ENCODE measurements at places on chromosomes 1 and 21.
A peak's percentile ranks its signal among the peaks of the same experiment; 100 is the strongest.

- DNase-seq, result no peak
Measured at GRCh38 chr1:183859119-183859518, 54.2 kb downstream of the RGL1 start.

DNA sequence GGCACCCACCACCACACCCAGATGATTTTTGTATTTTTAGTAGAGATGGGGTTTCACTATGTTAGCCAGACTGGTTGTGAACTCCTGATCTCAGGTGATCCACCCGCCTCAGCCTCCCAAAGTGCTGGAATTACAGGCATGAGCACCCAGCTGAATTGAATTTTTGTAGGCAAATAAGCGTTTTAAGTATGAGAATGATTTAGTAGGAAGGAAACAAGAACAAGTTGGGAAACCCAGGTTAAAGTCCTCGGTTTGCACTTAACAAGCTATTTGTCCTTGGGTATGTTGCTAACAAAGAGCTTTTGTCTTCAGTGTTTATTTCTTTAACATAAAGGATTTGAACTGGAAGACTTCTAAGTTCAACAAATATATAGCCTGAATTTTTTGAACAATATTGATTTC is 23.9 kb downstream of the BTF3L4 start:
- no peak for DNase-seq

DNA sequence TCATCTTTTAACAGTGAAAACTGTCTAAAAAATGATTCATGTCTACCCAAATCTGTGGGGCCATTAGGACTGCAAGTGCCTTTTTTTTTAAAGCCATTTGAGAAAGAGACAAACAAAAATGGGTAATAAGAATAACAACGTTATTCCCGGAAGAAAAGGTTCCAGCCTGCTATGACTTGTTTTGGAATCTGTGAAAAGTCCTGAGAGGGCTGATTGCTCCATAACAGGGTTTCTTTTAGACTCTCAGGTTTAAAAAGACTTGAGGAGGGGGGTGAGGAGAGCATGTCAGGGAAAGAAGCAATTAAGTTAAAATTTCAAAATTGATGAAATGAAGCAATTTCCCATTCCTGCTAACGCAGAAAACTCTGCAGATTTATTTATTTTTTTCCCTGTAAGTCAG is 56.4 kb downstream of the CACHD1 start:
- DNase-seq, result no peak

DNA sequence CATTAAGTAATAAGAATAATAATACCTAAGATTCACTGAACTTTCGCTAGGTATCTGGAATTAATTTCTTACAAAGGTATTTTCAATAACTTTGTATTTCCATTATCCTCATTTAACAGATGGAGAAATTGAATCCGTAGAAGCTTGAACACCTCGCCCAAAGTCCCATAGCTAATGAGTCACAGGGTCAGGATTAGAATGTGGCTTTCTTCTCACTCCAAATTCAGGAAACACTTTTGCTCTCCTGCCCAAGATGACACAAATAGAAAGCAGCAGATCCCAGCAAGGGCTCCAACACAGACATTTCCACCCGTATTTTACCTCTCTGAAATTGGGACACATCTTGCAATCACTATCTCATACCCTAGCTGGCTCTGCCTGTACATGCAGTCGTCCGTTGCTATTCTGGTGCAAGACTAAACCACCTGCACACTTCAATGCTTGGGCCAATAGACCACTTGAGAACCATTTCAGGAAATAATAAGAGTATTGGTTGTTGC is 125.9 kb upstream of the GREM2 start:
- DNase-seq, result no peak

DNA sequence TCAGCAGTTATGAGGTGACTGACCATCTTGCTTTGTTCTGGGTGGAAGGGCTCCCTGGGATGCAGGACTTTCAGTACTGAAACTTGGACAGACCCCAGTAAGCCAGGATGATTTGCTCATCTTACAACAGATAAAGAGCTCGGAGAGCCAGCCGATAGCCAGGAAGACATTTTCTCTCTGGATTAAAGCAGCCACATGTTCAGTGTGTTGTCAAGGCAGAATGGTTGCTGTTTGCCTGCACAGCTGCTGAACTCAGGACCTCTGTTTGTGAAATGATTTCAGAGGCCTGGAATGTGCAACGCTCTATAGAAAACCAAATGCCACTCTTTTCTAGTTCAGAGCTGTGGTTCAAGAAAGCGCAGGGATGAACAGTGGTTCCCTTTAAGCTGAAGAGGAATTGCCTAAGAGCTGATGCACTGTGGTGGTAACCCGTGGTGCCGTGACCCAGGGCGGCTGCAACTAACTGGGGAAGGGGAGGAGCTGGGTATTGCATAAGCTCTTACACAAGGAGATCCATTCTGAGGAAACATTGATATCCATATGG is 40.7 kb downstream of the CASQ2 start:
- DNase-seq, result peak; percentile 85

DNA sequence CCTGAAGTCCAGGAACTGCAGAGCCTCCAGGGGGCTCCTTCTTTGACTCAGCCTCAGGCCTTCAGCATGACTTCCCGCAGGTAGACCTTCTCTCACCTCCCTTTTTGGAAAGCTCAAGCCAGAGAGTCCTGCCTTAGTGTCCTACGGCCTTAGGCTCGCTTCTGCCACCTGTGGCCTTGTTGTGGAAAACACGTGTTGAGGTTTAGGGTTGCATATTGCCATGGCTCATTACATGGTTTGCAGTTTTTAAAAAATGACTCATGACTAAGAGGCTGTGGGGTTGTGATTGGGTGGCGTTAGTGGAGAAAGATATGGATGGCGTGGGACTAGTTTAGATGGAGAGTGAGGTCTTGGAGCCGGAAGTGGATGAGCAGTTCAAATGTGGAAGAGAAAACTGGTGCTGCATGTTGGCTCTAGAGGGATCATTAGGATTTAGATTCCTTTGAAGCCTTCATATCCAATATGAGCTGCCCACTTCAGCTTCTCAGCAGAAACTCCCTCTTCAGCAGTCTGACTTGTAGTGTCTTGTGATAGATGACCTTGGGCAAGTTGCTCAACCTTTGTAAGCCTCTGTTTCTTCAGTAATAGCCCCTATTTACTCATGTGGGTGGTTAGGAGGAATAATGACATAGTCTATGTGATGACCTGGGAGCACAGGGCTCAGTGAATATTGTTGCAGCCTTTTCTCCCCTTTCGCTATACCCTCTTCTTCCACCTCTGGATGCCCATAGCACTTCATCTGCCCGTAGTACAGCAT is 6.5 kb upstream of the FGGY start:
- DNase-seq, result peak; percentile 33

GRCh38 chr21:46214478-46215340 is 13.9 kb downstream of the LSS start:
- DNase-seq, result no peak

DNA sequence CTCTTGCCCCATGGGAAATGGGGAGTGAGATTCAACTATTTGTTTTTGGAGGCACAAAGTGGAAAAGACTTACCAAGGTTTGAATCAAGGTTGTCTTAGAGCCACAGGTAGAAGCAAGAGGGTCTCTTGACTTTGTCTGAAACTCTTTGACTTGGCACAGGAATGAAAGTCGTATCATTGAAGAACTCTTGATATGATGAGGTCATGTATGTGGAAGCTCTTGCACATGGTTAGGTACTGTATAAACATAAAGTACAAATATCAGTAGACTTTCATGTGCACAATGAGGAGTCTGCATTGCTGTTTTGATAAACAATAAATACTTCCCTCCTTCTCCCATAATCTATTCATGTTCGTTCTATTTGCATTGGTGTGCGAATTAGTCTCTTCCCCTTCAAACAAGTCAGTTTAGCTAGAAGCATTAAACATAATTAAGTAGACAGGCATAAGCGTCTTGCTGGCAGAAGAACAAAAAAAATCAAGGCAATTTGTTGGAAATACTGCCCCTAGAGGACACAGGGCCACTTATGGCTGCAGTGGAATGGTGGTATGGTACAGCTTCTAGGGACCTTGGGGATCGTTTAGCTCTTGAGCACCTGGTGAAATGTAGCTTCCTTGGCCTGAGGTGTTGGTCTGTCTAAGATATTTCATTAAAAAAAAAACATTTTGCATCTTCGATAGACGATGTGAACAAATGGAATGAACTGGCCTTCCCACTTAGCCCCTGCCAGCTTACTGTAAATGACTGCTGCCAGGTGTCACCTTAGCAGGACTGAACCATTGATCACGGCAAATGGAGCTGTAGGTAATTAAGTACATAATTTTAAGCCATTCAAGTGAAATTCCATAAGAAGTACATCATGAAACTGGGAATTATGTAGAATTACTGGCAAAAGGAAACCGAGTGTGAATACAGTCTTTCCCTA is 218.0 kb upstream of the GALNT2 start:
- no peak for DNase-seq

GRCh38 chr1:71950579-71950978 is 331.8 kb downstream of the NEGR1 start:
- no peak for DNase-seq

GRCh38 chr1:59146056-59146455 is 150.8 kb upstream of the FGGY start:
- no peak for DNase-seq

GRCh38 chr1:7526196-7526866 is 244.8 kb upstream of the VAMP3 start:
- no peak for DNase-seq

- DNase-seq, result no peak
Measured at GRCh38 chr1:207978441-207978840, 67.5 kb upstream of the CD34 start.

DNA sequence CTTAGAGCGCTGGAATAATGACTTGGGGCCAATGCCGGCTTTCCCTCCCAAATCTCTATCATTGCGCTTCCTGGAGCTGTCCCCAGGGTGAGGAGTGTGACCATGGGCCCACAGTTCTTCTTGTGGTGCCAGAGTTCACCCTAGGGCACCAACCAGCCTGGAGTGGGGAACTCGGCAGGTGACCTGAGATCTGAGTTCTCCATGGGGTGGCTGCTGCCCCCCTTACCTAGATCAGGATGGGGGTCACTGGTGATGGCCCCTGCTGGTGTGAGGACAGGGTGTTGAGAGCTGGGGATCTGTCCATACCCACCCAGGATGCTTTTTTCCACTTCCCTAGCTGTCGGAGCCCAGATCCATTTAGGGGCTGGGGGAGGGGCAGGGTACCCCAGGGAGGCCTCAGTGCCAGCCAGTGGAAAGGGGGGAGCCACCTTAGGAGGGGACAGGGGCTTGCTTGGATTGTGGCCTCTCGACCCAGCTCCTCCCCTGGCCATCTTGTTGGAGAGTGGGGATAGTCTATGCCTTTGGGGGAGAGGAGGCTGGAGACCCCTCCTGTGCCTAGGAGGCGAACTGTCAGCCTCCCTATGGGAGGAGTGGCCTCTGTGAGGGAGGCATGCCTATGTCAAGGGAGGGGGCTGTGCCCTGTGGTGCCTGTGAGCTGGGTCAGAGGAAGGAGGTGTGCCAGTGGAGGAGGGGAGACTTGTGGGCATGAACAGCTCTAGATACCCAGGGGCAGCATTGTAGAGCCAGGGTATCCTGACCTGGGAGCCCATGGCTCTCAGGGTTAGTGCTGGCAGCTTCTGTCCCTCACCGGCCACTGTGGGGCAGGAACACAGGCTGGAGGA is 1.7 kb downstream of the FOXO6 start:
- no peak for DNase-seq

- no peak for DNase-seq
Measured at GRCh38 chr1:109497449-109498160, 3.7 kb downstream of the CYB561D1 start.

DNA sequence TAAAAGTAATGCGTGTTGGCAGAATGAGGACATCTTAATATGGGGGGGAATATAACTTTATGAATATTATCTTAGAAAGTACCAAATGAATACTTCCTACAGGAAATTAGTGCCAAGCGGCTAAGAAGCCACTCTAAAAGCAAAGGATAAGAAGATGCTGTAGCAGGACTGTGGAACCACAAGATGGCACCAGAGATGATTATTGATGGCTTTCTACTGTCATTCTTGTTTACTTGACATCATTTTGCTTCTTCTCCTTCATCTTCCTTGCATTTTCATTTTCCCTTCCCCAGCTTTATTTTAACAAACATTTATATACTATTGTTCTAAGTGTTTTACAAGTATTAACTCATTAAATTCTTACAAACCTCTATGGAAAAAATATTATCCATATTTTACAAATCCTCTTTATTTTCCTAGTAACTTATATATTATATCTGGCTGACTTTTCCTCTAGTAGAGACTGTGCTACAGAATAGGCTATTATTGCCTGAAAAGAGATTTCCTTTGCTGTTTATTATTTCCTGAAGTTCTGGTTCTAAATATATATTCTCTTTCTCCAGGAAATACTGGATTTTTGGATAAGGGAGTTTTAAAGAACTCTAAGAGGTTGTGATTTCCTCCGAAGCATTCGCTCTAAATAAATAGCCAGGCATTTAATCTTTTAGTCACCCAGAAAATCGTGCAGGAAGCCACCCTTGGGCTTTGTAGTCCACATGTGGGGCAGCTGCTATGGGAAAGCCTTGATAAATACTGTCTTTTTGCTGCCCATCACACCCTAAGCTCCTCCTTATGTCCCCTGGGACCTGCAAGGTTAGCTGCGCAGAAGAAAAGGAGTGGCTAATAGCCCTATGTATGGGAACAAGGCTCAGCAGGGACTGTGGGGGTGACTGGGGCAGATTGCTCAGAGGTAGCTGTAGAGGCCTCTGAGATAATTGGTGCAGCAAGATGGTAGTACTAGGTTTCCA is 69.8 kb downstream of the TPR start:
- DNase-seq, result peak; percentile 37

- DNase-seq, result peak; percentile 70
Measured at GRCh38 chr1:55965981-55966461, 613.3 kb downstream of the PLPP3 start.

GRCh38 chr1:229636042-229636441 is 10.0 kb downstream of the URB2 start:
- DNase-seq, result no peak

DNA sequence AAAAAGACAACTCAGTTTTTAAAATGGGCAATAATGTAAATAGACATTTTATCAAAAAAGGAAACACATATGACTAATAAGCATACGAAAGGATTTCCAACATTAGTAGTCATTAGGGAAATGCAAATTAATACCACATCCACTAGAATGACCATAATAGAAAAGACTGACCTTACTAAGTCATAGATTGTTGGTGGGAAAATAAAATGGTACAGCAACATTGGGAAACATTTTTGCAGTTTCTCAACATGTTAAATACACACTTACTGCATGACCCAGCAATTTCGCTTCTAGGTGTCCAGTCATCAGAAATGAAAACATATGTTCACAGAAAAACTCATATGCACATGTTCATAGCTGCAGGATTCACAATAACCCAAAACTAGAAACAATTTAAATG is 29.9 kb upstream of the SLC44A3 start:
- no peak for DNase-seq

DNA sequence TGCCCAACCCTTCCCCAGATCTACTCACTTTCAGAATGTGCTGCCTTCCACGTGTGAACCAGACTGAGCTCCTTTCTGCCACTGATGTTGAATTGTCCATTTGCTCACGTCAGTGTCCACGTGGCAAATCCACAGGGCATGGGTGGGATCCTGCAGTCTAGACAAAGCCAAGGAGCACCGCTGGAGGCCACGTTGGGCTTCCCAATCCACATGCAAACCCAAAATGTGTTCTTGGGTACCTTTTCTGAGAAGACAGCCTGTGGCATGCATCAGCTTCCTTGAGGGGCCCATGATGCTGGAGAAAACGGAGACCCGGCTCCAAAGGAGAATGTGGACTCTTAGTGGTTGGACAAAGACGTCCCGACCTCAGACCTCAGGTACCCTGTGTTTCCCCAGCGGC is 87.6 kb downstream of the PDE9A start:
- no peak for DNase-seq
